NCI-H226 (cell line): ENCODE measurements at places on chromosomes 13 and 19.

- DNase-seq: no peak
These were observed 191.2 kb downstream of the SPRY2 start for GRCh38 chr13:80149736-80150135.

- DNase-seq: peak; percentile 19
These were observed 13.0 kb downstream of the YIPF2 start for GRCh38 chr19:10915130-10916091.

- DNase-seq: no peak
These were observed 399 bp upstream of the SPTBN4 start for GRCh38 chr19:40466219-40466984.

DNA sequence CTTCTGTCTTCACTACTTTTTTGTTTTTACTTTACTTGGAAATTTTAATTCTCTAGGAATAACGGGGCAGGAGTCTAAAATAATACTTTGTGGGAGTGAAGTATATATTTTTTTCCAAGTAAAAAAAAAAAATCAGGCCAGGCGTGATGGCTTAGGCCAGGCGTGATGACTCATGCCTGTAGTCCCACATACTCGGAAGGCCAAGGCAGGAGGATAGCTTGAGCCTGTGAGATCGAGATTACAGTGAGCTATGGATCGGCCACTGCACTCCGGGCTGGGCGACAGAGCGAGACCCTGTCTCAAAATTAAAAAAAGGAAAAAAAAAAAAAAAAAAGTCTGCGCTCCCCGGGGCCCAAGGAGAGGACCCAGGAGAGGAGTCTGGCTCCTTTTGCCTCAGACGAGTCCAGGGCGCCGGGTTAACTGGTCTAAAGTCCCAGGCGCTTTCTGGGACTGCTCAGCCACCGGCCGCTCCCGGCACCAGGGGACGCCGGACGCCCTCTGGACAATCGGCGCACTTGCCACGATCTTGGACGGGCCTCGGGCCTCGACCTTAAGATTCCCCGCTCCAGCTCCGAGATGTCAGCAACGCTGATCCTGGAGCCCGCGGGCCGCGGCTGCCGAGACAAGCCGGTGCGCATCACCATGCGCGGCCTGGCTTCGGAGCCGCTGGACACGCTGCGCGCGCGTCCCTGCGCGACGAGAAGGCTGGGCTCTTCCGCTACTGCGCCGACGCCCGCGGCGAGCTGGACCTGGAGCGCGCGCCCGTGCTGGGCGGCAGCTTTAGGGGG is 2.7 kb upstream of the ZFP82 start:
- no peak for DNase-seq

GRCh38 chr13:29892151-29892550 is 41.7 kb upstream of the UBL3 start:
- no peak for DNase-seq

DNA sequence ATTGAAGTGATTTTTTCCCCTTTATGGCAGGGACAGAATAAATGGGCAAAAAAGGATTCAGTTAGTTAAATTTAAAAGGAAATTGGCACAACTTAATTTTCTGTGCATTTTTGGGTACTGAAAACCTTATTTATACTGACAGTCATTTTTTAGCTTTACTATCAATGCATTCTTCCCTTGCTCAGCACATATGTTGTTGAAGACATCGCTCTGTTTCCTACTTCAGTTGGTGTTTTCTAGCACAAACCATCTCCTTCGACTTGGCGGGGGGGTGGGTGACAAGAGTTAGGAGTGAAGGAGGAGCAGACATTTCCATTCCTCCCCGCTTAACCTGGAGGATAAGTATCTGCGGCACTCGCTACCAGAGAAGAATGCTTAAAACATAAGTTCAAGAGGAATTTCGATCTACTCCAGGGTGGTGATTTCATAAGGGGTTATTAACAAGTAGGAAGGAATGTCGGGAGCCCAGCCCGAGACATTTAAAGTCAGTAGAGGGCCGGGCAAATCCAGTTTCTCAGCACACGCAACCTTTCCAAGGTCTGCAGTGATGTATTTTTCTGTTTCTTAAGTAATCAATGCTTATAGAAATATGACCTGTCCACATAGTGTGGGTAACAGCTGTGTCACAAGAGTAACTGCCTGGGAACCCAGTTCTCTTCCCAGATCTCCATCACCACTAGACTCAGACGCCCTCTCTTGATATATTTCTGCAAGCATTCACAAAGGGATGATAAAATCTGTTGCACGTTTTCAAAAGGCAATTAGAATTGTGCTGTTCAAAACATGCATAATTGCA is 525.8 kb downstream of the MYO16 start:
- peak; percentile 94 for DNase-seq

- no peak for DNase-seq
These were observed 542.3 kb upstream of the ATXN8OS start for GRCh38 chr13:69565334-69565733.

DNA sequence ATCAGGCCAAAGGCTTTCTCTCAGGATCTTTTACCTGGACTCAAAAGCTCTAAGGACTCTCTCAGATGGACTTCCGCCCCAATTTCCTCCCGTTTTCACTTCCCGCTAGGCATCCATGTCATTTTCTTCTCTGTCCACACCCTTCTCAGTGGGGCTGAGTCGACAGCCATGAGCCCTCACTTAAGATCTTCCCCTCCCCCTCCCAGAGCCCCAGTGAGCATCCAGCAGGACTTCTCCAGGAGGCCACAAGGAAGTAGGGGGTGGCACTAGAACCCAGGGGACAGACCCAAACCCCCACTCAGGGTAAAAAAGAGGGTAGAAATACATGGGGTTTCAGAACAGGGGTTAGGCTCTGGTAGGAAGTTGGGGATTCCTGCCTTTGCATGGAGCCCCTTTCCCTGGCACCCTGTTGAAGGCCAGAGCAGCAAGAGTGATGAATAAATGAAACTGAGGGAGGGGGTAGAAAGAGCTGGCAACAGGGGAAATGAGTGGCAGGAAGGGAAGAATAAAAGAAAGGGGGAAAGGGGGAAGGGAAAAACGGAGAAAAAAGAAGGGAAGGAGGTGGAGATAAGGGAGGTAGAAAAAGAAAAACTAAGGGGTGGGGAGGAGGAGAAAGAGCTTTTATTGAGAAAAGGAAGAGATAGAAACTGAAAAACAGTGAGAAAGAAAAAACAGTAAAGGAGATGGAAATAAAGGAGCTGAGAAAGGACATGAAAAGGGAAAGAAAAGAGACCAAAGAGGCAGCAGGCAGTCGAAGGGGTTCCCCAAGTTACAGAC is 42.3 kb downstream of the DEDD2 start:
- DNase-seq: no peak

GRCh38 chr13:21805733-21806132 is 134.9 kb downstream of the FGF9 start:
- no peak for DNase-seq
